ENCODE measurements at places on chromosomes 11 and 22. TPM values are rescaled to one million over a fixed set of nuclear protein-coding genes. Genes with fewer than 3 reads are reported as not detected.

AIP gene
- total RNA-seq = 43.2 TPM

PTDSS2 gene
- total RNA-seq = 59.9 TPM

OR2AG2 gene
- total RNA-seq = 0.15 TPM

OR8D1 gene
- not detected for total RNA-seq

SPDYC gene
- not detected for total RNA-seq

SERPING1 gene
- total RNA-seq = 1.5 TPM

PLEKHB1 gene
- total RNA-seq = 0.58 TPM

XKR3 gene
- not detected for total RNA-seq

P2RY6 gene
- 1.1 TPM for total RNA-seq

RFPL2 gene
- not detected for total RNA-seq

SCUBE1 gene
- 68.9 TPM for total RNA-seq

FZD4 gene
- 103 TPM for total RNA-seq

UPB1 gene
- total RNA-seq = 0.24 TPM

EIF4ENIF1 gene
- 11.3 TPM for total RNA-seq

PTGDR2 gene
- total RNA-seq = not detected

OMP gene
- not detected for total RNA-seq

DEPDC7 gene
- 2.0 TPM for total RNA-seq

DNAJB13 gene
- total RNA-seq = not detected

ARRB1 gene
- total RNA-seq = 224 TPM

DDX25 gene
- not detected for total RNA-seq

CLCF1 gene
- total RNA-seq = 6.2 TPM

EMSY gene
- 8.6 TPM for total RNA-seq

RTN4R gene
- 2.7 TPM for total RNA-seq

KCNE3 gene
- total RNA-seq = 1.4 TPM

SCUBE2 gene
- total RNA-seq = 0.76 TPM

CELSR1 gene
- 9.5 TPM for total RNA-seq

FGF4 gene
- not detected for total RNA-seq

LRP4 gene
- 7.5 TPM for total RNA-seq

RBMXL2 gene
- total RNA-seq = not detected

RAB3IL1 gene
- 3.7 TPM for total RNA-seq

GAB4 gene
- not detected for total RNA-seq

PGA5 gene
- not detected for total RNA-seq

HORMAD2 gene
- not detected for total RNA-seq

IFITM10 gene
- not detected for total RNA-seq

GAS2 gene
- 0.88 TPM for total RNA-seq

ZC3H12C gene
- 13.5 TPM for total RNA-seq

DEFB131B gene
- total RNA-seq = not detected

OR5P2 gene
- not detected for total RNA-seq

DDI1 gene
- total RNA-seq = not detected

LYVE1 gene
- 254 TPM for total RNA-seq

Measured in glomerular endothelial cell (primary cell).